BJ (cell line): ENCODE measurements at places on chromosomes 6 and 20.
A peak's percentile ranks its signal among the peaks of the same experiment; 100 is the strongest.

GRCh38 chr6:99330159-99330558 is 19.3 kb downstream of the FAXC start:
- no peak for DNase-seq

GRCh38 chr6:4913705-4914419 is 90.0 kb downstream of the RPP40 start:
- no peak for DNase-seq

DNA sequence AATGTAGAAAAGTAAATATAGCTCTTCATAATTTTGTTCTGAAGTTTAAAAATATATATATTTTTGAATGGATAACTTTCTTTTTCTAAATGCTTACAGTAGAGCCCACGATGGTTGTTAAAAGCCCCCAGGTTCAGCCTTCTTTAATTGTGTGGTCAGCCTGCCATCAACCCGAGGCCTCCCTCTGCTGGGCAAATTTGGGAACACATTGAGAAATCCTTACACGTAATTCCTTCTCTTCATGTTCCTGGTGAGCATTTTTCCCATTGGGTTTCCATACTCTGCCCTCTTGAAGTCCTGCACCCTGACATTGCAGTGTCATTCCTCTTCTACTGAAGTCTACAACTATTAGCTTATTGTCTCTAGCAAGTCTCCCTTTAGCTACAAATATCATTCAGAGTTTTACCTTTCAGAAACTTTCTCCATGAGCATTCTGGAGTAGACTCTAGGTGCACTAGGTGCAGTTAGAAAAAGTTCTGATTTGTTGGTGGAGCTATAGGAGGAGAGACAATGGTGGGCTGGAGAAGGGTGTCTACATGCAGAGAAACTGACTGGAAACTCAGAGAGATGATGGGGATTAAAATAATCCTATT is 40.6 kb downstream of the TRIM38 start:
- DNase-seq, result no peak

- DNase-seq, result no peak
These were observed 56.2 kb upstream of the RIPOR2 start for GRCh38 chr6:24991810-24992467.

- DNase-seq, result no peak
These were observed 578 bp upstream of the PTCHD4 start for GRCh38 chr6:48111575-48111974.

GRCh38 chr20:33007376-33008335 is at the start of gene BPIFB2:
TSS of gene BPIFB2 (plus strand) at chr20:33007704. CDS start at chr20:33008575, 871 bp downstream.
- no peak for DNase-seq

DNA sequence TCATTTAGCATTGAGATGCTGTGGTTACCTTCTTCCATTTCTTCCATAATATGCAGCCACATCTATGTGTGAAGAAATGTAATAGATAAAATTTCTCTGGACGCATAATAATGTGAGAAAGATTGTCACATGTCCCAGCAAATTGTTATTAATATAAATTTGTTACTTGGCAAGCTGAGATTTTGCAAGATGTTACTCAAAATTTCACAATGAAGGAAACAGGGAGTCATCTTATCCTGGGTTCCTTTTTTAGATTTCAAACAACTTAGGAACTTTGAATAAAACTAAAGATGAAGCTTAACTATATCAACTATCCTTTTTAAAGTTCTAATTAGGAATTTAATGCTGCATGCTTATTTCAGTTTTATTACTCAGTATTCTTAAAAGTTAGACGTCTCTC is 3.6 kb downstream of the ESR1 start:
- DNase-seq, result no peak

DNA sequence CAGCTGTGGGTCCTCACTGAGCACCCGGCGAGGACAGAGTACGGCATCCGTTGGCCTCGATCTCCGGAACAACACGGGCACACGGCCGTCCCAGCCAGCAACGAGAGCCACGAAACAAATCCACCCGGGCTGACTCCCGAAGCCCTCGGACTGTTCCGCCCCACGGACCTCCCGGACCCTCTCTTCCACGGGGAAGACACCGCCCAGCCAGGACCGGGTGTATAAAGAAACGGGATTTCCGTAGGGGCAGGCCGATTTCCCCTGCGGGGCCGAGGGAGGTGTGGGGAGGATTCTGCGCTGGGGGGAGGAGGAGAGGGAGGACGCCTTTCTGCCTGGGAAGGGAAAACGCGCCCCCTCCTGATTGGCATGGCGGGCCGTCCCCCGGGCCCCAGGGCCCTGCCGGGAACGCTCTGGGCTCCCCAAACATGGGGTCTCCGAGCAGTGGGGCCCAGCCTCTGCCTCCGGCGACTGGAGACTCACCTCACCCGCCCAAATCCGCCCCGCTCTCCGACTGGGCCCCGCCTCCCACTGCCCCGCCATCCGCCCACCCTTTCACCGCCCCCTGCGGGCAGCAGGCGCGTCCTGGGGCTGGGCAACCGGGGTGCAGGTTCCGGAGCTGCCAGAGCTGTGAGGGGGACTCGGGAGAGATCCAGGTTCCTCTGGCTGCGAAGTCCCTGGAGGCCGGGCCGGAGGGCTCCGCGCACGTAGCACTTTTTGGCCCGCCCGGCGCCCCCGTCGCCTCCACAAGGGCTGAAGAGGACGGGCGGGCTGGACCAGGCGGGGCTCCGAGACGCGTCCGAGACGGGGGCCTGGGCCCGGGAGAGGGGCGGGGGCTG is 679 bp upstream of the PPDPF start:
- DNase-seq, result no peak

- no peak for DNase-seq
These were observed 111.9 kb upstream of the SLC2A12 start for GRCh38 chr6:134164300-134164699.

DNA sequence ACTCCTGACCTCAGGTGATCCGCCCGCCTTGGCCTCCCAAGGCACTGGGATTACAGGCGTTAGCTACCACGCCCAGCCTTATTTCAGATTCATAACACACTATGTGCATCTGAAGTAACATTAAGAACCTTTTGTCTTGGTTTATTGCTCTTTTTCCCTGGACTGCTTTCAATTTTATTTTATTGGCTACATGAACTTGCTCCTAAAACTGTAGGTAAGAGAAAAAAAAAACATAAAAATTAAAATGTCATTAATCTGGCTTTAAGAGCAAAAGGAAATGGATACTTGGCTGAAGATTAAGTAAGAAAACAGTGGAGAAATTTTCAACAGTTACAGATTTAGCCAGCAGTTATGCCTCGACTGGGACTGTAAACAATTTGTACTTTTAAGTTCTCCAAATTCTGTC is 62.5 kb downstream of the GJA1 start:
- no peak for DNase-seq

- peak; percentile 56 for DNase-seq
These were observed 61.7 kb downstream of the PYGB start for GRCh38 chr20:25309395-25310267.

DNA sequence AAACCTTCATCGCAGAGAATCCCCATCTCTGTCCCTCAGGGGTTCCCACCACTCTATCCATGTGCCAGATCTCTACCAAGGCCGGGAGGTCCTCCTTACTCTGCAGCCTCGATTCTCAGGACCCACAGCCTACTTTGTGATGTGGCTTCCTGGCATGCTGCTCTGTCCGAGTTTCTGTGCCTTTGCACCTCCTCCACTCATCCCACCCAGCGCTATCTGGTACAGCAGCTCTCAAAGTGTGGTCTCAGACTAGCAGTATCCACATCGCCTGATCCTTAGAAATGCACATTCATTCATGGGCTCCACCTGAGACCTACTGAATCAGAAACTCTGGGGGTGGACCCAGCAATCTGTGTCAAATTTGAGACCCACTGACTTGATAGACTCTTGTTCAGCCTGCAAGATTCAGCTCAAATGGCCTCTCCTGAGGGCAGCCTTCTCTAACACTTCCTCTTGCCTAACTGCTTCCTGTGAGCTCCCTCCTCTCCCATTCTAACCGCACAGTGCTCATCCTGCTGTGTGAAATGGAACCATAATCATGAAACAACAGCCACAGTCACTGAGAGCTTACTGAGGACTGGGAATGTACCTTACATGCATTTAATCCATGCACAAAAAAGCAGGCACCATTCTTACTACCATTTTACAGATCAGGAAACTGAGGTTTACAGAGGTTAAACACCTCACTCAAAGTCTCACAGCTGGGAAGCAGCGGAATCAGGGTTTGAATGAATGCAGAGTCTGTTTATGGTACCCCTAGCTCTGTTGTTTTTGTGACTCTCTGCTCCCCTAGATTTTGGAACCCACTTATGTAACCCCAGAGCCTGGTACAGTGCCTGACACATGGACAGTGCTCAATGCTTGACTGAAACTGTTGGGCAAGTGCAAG is 69.4 kb downstream of the JPH2 start:
- DNase-seq, result no peak

- DNase-seq, result no peak
These were observed 187.0 kb downstream of the PLCB1 start for GRCh38 chr20:8318965-8319625.

- DNase-seq, result no peak
These were observed 65.7 kb downstream of the HTR1B start for GRCh38 chr6:77397561-77397960.

GRCh38 chr6:21856844-21857243 is 263.3 kb downstream of the SOX4 start:
- DNase-seq, result no peak

DNA sequence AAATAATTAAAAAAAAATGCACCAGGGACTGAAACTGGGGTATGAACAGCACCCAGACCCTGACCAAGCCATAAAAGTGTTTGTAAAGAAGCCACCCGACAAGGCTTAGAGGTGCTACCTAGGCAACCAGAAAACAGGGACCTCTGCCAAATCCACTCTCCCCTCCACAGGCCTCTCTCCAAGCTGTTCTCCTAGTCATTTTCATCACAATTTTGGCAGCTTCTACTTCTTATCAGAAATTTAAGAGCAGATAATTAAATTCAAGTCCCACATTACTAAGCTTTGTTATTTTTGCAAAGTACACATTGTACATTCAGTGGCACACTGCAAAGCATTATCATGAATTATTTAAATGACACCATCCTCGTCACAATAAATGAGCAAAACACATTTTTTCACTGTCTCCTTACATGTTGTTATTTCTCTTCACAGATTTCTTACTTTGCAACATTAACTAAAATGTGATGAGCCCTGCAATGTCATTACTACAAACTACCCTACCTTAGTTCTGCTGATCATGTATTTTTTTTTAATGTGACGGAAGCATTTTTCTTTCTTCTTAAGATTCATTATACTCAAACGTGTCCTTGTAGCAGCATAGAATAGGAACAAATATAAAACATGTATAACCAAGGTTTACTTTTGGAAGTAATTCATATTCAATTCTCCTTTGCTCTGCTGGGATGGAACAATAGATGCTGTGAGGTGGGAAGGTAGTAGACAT is 38.1 kb downstream of the ECT2L start:
- no peak for DNase-seq

GRCh38 chr6:124694139-124694705 is 268.0 kb upstream of the RNF217 start:
- no peak for DNase-seq

DNA sequence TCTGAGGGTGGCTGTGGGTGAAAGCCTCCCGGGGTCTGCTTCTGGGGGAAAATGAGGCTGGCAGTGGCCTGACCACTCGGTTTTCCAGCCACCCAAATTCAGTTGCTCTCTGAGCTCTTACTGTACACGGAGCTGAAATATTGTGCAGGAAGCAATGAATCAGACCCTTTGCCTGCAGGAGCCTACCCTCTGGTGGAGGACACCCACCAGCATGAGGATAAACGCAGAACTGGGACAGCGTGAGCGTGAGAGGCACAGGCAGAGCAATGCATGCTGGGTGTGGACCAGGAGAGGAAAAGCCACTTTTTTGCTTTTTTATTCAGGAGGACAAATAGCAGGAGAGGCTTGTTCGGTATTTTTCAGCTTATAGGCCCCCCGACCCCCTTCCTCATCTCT is 298.0 kb downstream of the QKI start:
- DNase-seq, result no peak

GRCh38 chr20:51497542-51498467 is 44.7 kb downstream of the NFATC2 start:
- no peak for DNase-seq

DNA sequence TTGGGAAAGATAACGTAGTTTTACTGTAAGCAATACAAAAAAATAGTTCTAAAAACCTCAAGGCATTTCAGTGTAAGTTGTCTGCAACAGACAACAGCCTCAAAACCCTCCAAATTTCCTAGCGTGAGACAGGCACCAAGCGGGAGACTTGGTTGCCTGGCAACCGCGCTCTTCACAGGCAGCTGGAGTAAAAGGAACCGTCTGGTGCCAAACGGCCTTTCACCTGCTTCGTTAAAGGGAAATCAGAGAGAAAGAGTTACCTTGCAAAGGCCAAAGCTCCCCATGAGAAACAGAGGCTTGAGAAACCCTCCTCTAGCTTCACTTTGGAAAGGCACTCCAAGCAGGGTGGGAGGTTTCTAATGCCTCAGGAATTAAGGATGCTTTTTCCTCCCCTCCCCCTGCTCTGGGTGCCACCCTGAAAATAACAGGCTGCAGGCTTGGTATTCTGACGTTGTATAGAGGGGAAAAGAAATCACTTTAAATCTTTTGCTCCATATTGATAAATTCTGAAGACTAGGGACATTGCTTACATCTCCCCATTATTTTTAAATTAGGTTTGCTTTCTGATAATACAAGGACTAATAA is 129.7 kb upstream of the UFL1 start:
- no peak for DNase-seq

GRCh38 chr20:408843-409696 is 971 bp downstream of the RBCK1 start:
- DNase-seq, result no peak

GRCh38 chr20:34720266-34720665 is 16.1 kb downstream of the TP53INP2 start:
- no peak for DNase-seq

DNA sequence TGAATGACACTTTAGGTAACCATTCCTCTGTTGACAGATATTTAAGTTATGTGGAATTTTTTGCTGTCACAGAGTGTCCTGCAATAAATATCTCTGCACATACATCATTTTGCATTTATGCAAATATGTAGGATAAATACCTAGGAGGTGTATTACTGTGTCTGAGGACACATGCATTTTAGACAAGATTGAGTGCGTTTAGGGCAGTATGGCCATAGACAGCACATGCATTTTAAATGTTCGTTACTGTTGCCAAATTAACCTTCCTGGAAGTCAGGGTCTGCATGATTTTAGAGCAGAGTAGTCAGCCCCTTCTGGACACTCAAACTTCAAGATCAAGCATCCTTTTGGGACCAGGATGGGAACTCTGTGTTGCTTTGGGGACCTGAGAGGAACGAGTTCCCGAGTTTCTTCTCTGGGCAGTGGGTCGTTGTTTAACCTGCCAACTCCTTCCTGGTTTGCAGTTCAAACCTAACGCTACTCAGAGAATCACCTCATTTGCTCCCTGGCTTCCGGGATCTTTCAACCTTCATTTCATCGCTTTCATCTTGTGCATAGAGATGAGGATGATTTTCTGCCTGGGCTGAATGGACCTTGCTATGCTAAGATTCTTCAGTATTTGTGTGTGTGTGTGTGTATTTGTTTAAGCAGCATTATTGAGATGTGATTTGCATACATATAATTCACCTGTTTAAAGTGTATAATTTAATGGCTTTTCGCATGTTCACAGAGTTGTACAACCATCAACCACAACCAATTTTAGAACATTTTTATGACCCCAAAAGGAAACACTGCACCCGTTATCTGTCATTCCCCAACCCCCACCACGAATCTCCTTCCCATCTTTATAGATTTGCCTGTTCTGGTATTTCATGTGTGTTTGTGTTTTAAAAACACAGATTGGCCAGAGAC is 9.8 kb downstream of the BCAS4 start:
- no peak for DNase-seq
